Epithelial cell of esophagus (primary cell): ENCODE measurements at places on chromosomes 16 and 17.

DNA sequence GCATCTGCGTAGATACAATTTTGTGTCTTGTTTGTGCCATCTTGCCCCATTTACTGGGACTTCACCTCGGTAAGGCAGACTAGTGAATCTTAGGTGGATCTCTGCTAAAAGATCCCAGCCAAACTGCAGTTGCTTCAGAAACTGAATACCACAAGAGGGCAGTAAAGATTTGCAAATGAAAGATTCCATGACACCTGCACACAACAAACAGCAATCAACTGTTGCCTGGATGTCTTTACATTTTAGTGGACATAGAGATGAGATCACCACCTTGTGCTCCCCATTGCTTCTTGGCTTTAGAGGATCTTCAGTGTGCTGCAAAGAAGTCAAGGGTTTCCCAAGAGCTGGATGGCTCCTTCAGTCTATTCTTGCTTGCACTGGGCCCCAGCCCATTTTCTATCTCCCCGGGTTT, 119.2 kb upstream of the CACNG5 start:
- DNase-seq, result peak; percentile 77

DNA sequence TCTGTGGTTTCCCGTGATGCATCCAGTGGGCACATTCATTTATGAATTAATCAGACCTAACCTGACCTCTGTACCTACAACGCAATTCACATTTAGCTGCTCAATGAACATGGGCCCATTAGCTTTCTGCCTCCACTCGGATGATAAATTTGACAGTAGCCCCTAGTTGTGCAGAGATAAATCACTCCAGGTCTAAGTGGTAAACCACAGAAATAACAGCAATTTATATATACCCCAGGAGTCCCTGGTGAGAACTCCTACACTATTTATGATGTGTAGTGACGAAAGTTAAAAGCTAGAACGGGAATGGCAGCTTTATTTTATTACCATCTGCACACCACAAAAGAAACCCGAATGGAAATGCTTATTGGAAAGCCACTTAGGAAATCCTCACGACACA, 371.5 kb downstream of the HAPSTR1 start:
- no peak for DNase-seq

DNA sequence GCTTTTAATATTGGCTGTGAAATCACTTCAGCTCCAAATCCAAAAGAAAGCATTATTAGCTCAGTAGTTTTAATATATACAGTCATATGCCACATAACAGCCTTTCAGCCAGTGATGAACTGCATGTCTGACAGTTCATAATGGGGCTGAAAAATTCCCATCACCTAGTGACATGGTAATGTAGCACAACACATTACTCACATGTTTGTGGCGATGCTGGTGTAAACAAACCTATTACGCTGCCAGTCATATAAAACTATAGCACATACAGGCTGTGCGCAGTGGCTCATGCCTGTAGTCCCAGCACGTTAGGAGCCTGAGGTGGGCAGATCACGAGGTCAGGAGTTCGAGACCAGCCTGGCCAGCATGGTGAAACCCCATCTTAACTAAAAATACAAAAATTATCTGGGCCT, 92.2 kb downstream of the TUBD1 start:
- DNase-seq, result peak; percentile 19

GRCh38 chr17:45428931-45429338, 3.7 kb downstream of the ARHGAP27 start:
- no peak for DNase-seq
